Thyroid gland (tissue), 4 donors: ENCODE measurements at places on chromosomes 13 and 19. TPM values are rescaled to one million over a fixed set of nuclear protein-coding genes. Genes with fewer than 3 reads are reported as not detected.
A peak's percentile ranks its signal among the peaks of the same experiment; 100 is the strongest.

DNA sequence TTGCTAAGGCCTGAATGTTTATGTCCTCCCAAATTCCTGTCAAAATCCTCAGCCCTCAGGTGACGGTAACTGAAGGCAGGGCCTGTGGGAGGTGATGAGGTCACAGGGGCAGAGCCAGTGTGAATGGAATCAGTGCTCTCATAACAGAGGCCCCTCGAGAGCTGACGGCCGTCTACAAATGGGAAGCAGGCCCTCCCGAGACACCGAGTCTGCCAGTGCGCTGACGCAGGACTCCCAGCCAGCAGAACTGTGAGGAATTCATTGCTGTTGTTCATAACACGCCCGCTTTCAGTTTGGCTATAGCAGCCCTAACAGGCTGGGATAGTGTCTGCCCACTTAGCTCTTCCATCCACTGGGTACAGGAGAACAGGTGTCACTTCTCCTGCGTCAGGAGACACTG, 41.2 kb downstream of the CARS2 start:
- H3K36me3 ChIP-seq: peaks cover 38% of the 10 kb centered on the region
- H3K27me3 ChIP-seq: no peaks in the 10 kb centered on the region
- no peak overlapping the region for H3K27ac ChIP-seq
- DNase-seq: no peak

- no peaks in the 10 kb centered on the region for H3K27me3 ChIP-seq
- peak; percentile 45 for DNase-seq
- H3K4me1 ChIP-seq: peaks cover 4% of the 10 kb centered on the region
- H3K27ac ChIP-seq: peak overlapping the region; percentile 72
- no peak overlapping the region for H3K4me3 ChIP-seq
Observed at GRCh38 chr19:41531438-41532311, 44.3 kb upstream of the CEACAM21 start.

DNA sequence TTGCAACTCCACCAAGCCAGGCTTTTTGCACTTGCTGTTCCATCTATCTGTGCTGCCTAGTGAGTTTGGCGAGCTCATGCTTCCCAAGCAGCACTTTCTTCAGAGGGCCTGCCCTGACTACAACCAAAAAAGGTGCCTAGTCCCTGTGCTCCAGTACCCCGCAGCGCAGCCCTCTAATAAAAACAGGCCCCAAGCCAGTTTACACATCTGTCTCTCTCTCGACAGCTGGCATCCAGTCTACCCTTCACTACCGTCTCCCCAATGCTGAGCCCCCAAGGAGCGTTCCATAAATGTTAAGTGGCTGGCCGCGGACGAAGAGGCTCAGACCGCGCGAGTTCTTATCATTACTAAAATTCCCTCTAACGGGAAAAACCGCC, 512 bp downstream of the MED4 start:
- H3K4me1 ChIP-seq: peaks cover 16% of the 10 kb centered on the region
- H3K36me3 ChIP-seq: no peaks in the 10 kb centered on the region
- no peak for DNase-seq

- H3K4me1 ChIP-seq: no peaks in the 10 kb centered on the region
- H3K27ac ChIP-seq: no peak overlapping the region
- no peaks in the 10 kb centered on the region for H3K27me3 ChIP-seq
- H3K4me3 ChIP-seq: no peak overlapping the region
Observed at GRCh38 chr13:103358255-103358932, 292.2 kb upstream of the SLC10A2 start.

The CBY2 gene
- not detected for total RNA-seq

The SLC7A10 gene
- 0.89 TPM for total RNA-seq

The SMIM17 gene
- not detected for total RNA-seq

The MUC16 gene
- total RNA-seq: not detected
